ENCODE measurements at places on chromosomes 7 and 10.

DNA sequence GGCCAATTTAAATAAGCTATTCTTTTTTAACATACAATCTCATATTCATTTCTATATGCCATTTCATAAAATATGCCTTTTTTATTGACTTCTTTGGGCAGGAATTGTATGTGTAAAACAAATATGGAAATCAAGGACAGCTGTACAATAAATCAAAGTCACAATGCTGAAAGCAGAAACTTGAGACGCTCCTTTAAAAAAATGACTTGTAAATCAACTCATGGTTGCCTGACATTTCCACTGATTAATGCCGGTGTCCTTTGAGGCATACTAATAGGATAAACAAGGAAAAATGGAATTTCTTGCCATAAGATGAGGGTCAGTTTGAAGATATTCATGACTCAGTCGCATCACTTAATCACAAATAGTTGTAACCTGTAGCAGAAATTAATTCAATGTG lies 247.4 kb upstream of the TEX47 start:
- DNase-seq = no peak

DNA sequence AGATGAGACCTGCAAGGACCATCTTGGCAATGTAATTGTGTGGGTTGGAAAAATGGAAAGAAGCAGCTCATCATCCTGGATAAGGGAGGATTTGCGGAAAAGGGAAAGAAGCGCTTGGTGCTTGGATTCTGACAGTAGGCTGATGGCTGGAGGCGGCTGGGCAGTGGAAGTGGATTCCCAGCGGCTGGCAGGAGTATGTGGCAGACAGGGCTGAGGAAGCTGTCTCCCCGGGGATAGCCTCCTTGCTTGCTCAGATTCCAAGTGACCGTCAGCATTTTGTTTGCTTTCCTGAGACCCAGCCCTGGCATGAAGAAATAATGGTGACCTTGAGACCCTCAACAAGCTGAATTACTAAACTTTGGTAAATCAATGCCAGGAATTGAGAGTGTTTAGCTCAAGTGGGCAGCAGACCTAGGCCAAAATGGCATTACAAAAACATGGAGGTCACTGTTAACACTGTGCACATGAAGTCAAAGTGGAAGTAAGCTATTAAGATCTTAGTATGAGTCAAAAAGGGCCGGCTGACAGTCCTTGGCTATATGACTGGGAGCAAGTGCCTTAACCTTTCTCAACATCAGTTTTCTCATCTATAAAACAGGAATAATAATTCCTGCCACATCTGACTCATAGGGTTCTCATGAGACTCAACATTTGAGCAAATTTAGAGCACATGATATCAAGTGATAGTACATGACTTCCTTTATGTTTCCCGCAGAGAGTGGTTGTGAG lies 21.3 kb downstream of the SLC25A28 start:
- DNase-seq = no peak

DNA sequence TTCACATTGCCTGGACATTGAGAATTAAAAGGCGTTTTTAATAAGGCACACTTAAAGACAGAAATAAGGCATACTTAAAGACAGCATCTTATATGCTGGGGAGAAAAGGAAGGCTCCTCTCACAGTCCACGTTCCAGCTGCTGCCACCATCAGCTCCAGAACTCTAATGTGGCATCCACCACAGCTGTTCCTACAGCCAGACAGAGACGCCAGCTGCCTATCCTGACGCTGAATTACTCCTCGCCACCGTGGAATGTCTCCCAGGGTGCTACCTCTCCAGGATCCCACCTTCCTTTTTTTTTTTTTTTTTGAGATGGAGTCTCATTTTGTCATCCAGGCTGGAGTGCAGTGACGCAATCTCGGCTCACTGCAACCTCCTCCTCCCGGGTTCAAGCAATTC lies 30.8 kb downstream of the SLC37A3 start:
- no peak for DNase-seq

- no peak for DNase-seq
These were observed 493.5 kb upstream of the GALNT17 start for GRCh38 chr7:70638158-70639107.

DNA sequence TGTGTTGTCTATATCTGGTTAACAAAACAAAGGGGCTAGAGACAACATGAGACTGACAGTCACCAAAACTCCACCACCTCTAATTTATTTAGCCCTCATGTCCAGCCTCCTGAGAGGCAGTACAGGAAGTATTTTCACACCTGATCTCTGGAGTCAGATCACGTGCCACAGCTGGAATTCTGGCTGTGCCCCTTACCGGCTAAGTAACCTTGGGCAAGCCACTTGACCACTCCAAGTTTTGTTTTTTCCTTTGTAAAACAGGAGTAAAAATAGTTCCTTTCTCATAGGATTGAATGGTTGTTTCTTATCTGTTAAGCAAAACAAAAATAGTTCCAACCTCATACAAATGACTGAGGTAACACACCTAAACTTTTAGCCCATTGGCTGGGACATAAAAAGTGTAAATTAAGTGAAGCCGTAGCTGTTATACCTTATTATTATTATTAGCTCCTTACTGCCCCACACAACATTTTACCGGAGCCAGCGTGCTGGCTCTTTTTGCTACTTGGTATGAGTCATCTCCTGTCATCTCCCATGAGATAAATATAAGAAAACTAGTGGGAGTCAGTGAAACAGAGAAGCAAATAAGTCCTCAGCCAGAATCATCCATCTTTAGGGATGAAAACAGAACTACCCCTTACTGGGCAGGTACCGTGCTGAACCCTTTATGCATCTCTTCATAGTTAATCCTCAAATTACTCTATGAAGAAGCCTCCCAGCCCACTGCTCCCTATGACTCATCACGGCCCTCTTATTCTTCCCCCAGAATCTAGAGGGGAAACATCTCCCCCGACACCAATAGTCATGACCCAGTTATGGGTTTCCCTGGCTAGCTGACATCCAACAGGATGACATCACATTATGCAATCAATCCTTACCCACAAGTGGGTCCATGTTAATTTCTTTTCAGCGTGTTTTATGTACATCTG lies 44.9 kb downstream of the PPP1R3C start:
- no peak for DNase-seq

DNA sequence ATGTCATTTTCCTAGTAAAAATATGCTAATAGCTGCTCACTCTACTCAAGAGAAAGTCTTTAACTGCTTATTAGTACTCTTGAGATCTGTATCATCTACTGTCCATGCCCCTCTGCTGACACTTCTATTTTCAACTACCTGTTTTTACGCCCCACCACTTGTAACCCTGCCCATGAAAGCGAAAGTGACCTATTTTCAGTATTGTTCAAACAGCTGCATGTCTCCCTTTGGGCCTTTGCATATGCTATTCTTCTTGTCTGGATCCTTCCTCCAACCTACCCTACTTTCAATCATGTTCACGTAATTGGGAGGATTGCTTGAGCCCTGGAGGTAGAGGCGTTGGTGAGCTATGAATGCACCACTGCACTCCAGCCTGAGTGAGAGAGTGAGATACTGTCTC lies 1481.3 kb downstream of the GATA3 start:
- DNase-seq = no peak

- DNase-seq = no peak
These were observed 46.2 kb upstream of the PDE1C start for GRCh38 chr7:32116436-32116835.
